Thymus (tissue), 14 donors: ENCODE measurements at places on chromosomes 2 and 18. TPM values are rescaled to one million over a fixed set of nuclear protein-coding genes. Genes with fewer than 3 reads are reported as not detected.

- no peak for DNase-seq
Measured at GRCh38 chr2:201357221-201357620, at the start of gene FLACC1. Gene FLACC1 (minus strand): TSS chr2:201357345. CDS start chr2:201351404, 5,941 bp downstream.

- no peak for DNase-seq
Measured at GRCh38 chr18:63908858-63909257, 1.1 kb downstream of the SERPINB10 start.

GRCh38 chr2:73925033-73925704 lies 1.5 kb upstream of the DGUOK start:
- DNase-seq, result no peak

DNA sequence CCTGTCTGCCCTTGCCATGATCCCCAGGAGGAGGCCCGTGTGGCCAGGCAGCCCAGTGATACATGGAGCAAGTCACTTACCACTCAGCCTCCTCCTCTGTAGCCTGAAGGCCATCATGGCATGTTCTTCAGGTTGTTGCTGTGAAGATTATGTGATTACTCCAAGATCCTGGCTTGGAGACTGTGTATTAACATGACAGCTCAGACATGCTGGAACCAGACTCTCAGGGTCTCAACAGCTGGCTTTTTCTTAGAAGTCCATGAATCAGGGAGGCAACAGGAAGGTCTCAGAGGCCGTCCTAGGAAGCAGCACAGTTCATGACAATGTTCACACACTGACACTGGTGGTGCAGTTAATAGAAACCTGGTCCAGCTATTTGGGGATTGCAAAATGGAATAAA lies 158.6 kb upstream of the TWIST2 start:
- no peak for DNase-seq

LYPD1 gene
- 14.2 TPM for polyA plus RNA-seq

GRCh38 chr2:241944821-241945220 lies 75.3 kb downstream of the RTP5 start:
- DNase-seq, result no peak

GRCh38 chr2:121006743-121007489 lies 271.2 kb downstream of the GLI2 start:
- no peak for DNase-seq

DNA sequence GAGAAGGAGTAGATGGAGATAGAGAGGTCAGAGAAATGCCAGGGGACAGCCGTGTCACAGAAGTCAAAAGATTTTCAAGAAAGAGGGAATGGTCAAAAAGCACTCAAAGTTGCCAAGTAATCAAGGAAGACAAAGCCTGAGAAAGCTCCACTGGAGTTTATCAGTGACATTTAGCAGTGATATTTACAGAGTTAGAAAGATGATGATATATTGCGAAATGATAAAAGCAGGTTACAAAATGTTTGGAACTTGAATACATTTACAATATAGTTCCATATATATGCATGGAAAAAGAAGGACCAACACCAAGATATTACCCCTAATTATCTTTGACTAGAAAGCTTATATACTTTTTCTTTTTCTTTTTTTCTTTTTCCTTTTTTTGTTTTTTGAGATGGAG lies 20.4 kb downstream of the ZNF2 start:
- DNase-seq, result no peak

DNA sequence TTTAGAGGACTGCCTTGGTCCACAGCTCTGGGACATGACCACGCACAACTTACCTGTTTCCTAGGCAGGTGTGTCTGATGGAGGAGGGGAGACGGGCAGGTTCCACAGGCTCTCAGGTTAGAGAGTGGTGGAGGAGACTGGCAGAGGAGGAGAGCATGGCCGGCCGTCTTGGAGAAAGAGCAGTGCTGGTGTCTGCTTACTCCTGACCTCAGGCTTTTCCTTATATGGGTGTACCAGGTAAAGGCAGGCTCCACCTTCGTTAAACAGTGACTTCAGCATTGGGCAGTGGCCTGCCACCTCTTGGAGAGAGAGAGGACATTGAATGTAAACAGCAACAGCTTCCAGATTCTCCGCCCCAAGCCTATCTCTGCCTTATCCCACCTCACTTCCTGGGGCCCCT lies at the start of gene CAPN13:
Gene CAPN13, minus strand, starts transcription at position 198 of the 400 bp plus-strand sequence. CDS start 20,121 bp downstream, outside the sequence.
- no peak for DNase-seq
